ENCODE measurements at places on chromosomes 5 and 9. TPM values are rescaled to one million over a fixed set of nuclear protein-coding genes. Genes with fewer than 3 reads are reported as not detected.

The CDKN2B-AS1 gene
- 0.21 TPM for total RNA-seq

The CER1 gene
- total RNA-seq, result not detected

The LMAN2 gene
- 74.5 TPM for total RNA-seq

The C7 gene
- total RNA-seq, result not detected

The CA9 gene
- 2.9 TPM for total RNA-seq

The IRX2 gene
- not detected for total RNA-seq

The C9orf153 gene
- total RNA-seq, result 0.25 TPM

The SLF1 gene
- 13.3 TPM for total RNA-seq

The SH3RF2 gene
- total RNA-seq, result 0.43 TPM

The ADAMTSL2 gene
- total RNA-seq, result 0.11 TPM

The PCDHB11 gene
- total RNA-seq, result not detected

All from activated CD4-positive, alpha-beta T cell treated with anti-CD3 and anti-CD28 coated beads for 36 hours (primary cell).